ENCODE measurements at places on chromosomes 1 and 21.

- no peak for DNase-seq
Observed at GRCh38 chr1:230138561-230139239, 71.7 kb downstream of the GALNT2 start.

GRCh38 chr1:5376538-5377247, 615.5 kb downstream of the NPHP4 start:
- DNase-seq: no peak

GRCh38 chr1:223653431-223653830, 12.1 kb downstream of the CAPN8 start:
- no peak for DNase-seq

DNA sequence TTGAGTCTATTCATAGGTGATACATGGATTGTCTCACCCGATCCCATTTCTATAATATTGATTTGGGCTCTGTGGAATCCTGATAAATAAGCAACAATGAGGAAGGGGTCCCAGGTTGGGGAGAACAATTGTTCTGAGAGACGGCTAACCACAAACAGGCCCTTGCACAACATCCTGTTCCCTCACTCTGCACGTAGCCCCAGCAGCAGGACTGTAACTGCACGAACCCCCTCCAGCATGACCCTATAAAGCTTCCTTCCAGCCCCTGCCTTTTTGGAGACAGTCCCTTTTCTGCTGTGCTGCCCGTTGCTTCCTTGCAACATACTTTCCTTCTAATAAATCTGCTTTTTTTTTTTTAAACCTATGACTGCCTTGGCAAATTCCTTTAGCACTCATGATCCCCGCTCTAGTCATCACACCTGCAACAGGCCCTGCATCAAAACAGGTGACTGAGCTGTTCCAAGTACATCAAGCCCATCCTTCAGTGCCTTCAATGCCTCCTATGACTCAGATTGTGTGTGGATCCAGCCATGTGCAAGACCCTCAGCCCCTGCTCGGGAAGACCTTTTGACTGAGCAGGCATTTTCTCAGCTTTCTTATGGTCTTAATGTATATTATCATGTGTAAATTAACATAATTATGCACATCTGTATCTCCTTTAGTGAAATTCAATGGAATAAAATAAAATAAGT, 63.7 kb upstream of the B3GALNT2 start:
- DNase-seq: no peak

GRCh38 chr1:118809586-118809985, 178.6 kb downstream of the TBX15 start:
- DNase-seq: no peak

DNA sequence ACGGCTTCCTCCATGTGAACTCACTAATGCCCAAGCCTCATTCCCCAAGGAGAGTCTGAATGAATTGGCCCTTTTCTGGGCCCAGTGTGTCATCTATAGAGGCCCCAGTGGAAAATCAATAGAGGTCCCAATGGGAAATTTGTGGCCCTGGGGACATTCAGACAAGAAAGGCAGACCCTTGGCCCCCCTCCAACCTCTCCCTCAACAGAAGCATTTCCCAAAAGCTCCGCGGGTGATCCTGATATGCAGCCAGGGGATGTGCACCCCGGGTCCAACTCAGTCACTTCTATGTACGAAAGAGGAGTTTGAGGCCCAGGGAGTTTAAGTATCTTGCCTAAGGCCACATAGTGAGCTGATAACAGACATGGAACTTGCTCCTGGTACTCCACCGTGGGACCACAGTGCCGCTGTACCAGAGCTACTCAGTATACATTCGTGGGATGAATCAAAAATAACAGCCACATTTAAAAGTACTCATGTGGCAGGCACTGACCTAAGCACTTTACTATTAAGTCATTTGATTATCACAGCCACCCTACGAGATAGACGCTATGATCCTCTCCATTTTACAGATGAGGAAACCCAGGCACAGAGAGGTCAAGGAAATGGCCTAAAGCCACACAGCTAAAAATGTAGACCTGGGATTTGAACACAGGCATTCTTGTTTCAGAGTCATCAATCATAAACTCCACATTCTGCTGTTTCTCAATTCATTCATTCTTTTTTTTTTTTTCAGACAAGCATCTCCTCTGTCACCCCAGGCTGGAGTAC, 8.5 kb downstream of the EPHA2 start:
- no peak for DNase-seq

DNA sequence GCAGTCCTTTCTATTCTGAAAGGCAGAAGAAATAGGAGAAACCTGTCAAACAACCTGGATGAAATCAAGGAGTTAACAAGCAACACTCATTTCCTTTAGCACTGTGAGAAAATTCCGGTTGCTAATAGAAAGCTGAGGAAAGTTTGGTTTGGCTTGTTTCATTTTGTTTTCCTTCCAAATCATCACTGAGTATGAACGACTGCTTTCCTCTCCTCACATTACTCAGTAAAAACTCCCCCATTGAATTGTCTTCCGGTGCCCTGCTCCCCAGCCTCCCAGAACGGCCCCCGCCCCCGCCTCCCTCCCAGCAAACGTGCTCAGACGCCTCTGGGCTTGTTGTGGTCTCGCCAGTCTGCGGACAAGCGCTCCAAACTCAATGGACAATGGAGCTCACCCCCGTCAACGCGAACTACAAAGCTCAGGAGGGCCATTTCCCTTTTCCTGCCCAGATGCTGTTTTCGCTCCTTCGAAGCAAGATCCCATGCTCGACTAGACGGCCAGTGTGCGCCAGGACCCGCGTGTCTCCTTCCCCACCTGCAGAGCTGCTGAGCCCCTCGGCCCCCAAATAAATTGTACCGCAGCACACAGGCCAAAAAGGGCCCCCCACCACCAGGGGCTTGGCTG, 747 bp downstream of the STX6 start:
- DNase-seq: no peak

DNA sequence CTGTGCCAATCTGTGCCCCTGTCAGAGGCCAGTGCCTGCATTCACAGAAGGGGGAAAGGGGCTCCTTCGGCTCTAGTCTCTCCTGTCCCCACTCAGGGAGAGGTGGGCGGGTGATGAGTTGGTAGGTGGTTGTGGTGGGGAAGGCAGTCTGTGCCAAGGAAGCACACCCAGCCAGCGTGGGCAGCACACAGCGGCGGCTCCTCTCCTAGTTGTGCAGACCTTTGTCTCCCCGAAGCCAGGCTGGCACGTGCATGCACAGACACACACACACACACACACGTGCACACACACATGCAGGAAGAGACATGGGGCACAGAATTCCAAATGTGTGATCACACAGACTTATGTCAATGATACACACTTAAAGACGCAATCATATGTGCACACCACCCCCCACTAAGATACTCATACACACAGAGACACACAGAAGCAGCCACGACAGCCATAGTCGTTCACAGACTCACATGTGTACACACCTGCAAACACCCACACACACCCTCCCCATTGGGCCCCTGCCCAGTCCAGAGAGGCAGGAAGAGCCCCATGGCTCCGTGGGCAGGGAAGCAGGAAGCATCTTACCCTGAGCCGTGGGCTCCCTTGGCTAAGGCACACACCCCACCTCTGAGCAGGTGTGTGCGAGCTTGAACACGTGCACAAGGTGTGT, 16.4 kb downstream of the RIMS3 start:
- DNase-seq: no peak

DNA sequence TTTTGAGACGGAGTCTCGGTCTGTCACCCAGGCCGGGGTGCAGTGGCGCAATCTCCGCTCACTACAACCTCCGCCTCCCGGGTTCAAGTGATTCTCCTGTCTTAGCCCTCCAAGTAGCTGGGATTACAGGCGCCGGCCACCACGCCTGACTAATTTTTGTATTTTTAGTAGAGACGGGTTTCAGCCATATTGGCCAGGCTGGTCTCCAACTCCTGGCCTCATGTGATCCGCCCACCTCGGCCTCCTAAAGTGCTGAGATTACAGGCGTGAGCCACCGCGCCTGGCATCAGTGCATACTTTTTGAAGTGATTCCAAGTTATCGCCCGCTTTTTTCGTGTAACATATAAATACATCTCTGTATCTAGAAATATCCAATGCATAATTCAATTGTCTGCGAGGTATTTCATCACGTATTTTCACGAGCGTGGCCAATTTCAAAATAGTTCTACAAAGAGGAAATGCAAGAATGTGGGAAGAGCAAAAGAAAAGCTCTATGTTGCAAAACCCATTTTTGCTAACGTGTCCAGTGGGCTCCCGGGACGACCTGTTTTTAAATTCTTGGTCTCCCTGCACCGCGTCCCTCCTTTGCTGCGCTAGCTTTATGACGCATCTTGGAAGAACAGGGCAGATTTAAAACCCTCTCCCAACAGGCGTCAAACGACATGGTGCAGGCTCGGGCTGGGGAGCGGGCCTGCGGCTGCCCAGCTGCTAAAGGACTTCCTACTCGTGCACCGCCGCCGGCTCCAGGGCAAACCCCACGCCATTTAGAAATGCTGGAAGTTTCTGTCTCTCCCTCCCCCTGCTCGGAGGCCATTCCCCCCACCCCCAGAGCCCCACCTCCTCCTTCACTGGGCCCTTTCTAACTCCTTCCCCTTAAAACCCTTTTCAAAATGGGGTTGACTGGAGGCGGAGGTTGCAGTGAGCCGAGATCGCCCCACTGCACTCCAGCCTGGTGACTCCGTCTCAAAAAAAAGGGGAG, 923 bp upstream of the IFNGR2 start:
- no peak for DNase-seq

DNA sequence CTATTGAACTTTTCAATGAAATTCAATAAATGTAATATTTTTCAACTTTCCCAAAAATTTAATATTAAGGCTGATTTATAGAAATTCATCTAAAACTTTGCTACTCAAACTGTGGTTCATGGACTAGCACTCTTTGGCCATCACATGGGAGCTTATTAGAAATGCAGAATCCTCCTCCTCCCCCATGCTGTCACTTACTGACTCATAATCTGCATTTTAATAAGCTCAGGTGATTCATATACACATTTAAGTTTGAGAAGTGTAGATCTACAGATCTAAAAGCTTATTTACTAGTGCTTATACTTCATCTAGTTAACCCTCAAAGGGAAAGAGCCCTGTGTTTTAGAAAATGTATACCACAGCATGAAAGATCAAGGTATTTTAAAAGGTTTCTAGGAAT, 84.3 kb downstream of the HS2ST1 start:
- no peak for DNase-seq

GRCh38 chr21:45176141-45176540, 101.8 kb downstream of the ADARB1 start:
- no peak for DNase-seq
